Neuronal stem cell (in vitro differentiated cells): ENCODE measurements at places on chromosomes 5 and 9.
A peak's percentile ranks its signal among the peaks of the same experiment; 100 is the strongest.

DNA sequence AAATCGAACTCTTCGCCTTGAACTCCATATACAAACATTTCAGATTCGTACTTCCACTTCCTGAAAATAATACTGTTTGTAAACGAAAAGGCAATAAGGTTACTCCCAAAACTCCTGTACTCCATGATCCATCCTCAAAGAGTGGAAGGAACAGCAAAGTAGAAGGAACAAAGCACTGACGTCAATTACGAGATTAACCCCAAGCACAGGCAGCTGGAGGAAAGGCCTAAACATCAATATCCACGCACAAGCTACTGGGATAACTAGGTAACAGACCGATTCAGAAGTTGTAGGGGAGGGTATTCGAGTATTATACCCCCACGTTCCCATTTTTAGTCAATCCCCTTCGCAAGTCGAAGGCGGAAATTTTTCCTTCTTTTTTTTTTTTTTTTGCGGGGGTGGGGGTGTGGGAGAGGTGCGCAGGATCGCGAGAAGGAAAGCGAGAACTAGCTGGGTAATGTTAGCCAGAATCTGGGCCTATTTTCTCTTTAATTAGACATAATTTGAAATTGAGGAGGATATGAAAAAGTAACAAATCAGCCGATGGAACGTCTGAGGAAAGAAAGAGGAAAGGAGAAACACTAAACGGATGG is 909 bp downstream of the AFF4 start:
- H3K27ac ChIP-seq: peak overlapping the region; percentile 86
- DNase-seq: peak; percentile 56
- H3K4me3 ChIP-seq: peak overlapping the region; percentile 99
- H3K27me3 ChIP-seq: no peaks in the 10 kb centered on the region
- peaks cover 20% of the 10 kb centered on the region for H3K36me3 ChIP-seq
- peaks cover 3% of the 10 kb centered on the region for H3K4me1 ChIP-seq

GRCh38 chr5:138470322-138471051 is 5.2 kb downstream of the EGR1 start:
- H3K4me1 ChIP-seq: peaks cover 26% of the 10 kb centered on the region
- H3K27ac ChIP-seq: no peak overlapping the region
- peaks cover 2% of the 10 kb centered on the region for H3K27me3 ChIP-seq
- H3K36me3 ChIP-seq: peaks cover 15% of the 10 kb centered on the region

DNA sequence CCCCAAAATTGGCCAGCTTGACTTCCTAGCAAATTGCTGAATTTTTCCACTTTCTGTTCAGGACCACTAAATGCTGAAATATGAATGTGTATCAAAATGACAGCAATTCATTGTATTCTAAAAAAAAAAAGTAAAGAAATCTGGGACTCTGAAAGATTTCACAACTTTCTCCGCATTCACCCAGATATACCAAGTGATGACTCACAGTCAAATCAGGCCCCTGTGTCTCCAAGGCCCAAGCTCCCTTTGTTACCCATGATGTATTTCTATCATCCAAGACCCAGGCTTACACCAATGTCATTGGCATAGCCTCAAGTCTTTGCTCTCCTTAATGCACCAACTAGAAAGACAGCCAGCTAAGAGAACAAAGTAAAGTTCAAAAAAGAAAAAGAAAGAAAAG is 493.9 kb downstream of the NTRK2 start:
- no peaks in the 10 kb centered on the region for H3K36me3 ChIP-seq
- no peaks in the 10 kb centered on the region for H3K4me1 ChIP-seq
- no peak overlapping the region for H3K4me3 ChIP-seq
- no peak for DNase-seq

DNA sequence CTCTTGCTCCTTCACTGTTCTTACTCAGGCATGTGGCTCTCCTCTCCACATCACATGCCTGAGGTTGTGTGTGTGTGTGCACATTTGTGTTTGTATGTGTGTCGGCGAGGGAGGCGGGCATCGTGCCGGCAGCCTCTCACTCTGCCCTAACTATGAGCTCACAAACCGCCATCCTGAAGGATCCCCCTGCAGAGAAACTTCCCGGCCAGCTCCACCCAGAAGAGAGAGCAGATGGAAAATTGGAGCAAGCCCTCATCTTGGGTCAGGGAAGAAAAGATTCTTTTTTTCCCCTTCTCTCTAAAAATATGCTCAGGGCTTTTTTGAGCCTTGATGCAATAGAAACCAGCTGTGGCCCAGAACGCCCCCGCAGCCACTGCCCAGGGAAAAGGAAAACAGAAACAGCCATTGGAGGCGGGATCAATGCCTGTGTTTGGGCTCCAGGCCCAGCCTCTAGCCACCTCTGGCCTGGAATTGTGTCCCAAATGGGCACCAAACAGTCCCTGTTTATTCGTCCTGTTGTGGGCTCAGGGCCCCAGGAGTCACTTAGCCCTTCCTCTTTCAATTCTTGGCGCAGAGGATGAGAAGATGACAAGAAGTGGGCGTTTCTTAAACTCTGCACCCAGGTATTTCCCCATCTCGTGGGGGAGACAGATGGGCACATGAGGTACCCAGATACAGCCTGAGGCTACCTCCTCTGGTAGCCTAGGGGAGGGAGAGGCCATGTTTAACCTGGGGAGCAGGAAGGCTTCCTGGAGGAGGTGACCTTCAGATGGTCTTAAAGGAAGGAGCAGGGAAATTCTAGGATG is 151.5 kb downstream of the RGS3 start:
- H3K36me3 ChIP-seq: no peaks in the 10 kb centered on the region
- no peak overlapping the region for H3K4me3 ChIP-seq
- DNase-seq: no peak
- H3K27me3 ChIP-seq: no peaks in the 10 kb centered on the region
- H3K27ac ChIP-seq: no peak overlapping the region

DNA sequence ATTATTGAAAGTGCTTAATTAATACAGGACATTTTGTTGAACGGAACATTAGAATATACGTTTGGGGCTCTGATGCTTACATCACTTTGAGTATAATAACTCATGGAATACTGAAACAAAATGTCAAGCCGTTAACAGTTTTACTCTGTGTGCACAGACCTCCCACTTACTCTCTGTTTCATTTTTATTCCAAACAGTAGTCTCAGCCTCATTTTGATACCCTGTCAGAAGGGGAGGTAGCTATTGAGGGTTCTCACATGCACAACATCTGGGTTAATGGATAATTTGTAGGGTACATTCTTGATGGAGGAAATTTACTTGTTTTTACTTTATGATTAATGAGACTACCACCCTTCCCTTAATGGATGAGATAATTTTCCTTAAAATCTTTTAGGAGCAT is 59.0 kb downstream of the SCAMP1 start:
- no peaks in the 10 kb centered on the region for H3K36me3 ChIP-seq
- no peak for DNase-seq
- no peak overlapping the region for H3K4me3 ChIP-seq
- no peaks in the 10 kb centered on the region for H3K4me1 ChIP-seq
- no peaks in the 10 kb centered on the region for H3K27me3 ChIP-seq
- no peak overlapping the region for H3K27ac ChIP-seq

GRCh38 chr5:52356311-52356918 is 431.3 kb upstream of the ITGA1 start:
- H3K4me1 ChIP-seq: no peaks in the 10 kb centered on the region
- H3K27me3 ChIP-seq: no peaks in the 10 kb centered on the region
- H3K4me3 ChIP-seq: no peak overlapping the region
- no peak overlapping the region for H3K27ac ChIP-seq
- DNase-seq: no peak
- no peaks in the 10 kb centered on the region for H3K36me3 ChIP-seq

GRCh38 chr5:95087816-95088317 is 197.0 kb downstream of the MCTP1 start:
- H3K36me3 ChIP-seq: no peaks in the 10 kb centered on the region
- H3K4me1 ChIP-seq: no peaks in the 10 kb centered on the region
- no peak overlapping the region for H3K27ac ChIP-seq

GRCh38 chr5:5313101-5313635 is 109.3 kb upstream of the ICE1 start:
- no peak for DNase-seq
- H3K36me3 ChIP-seq: no peaks in the 10 kb centered on the region
- no peak overlapping the region for H3K4me3 ChIP-seq
- peaks cover 8% of the 10 kb centered on the region for H3K4me1 ChIP-seq
- H3K27me3 ChIP-seq: no peaks in the 10 kb centered on the region

GRCh38 chr5:163943546-163943945 is 438.1 kb downstream of the MAT2B start:
- no peaks in the 10 kb centered on the region for H3K36me3 ChIP-seq
- no peaks in the 10 kb centered on the region for H3K4me1 ChIP-seq
- no peaks in the 10 kb centered on the region for H3K27me3 ChIP-seq
- no peak for DNase-seq
- H3K27ac ChIP-seq: no peak overlapping the region
- H3K4me3 ChIP-seq: no peak overlapping the region

GRCh38 chr5:78562714-78563330 is 85.8 kb downstream of the LHFPL2 start:
- no peaks in the 10 kb centered on the region for H3K27me3 ChIP-seq
- no peak overlapping the region for H3K4me3 ChIP-seq
- peaks cover 11% of the 10 kb centered on the region for H3K36me3 ChIP-seq
- peaks cover 2% of the 10 kb centered on the region for H3K4me1 ChIP-seq
- no peak overlapping the region for H3K27ac ChIP-seq

DNA sequence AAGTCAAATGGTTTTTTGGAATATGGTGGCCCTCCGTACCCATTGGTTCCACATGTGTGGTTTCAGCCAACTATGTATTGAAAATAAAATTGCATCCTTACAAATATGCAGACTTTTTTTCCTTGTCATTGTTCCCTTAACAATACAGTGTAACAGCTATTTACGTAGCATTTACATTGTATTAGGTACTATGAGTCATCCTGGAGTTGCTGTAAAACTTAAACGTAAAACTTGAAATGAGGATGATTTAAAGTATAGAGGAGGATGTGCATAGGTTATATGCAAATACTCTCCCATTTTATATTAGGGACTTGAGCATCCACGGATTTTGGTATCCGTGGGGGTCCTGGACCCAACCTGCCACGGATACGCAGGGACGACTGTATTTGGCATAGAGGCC is 16.3 kb downstream of the SDHA start:
- no peaks in the 10 kb centered on the region for H3K4me1 ChIP-seq
- no peak overlapping the region for H3K27ac ChIP-seq
- DNase-seq: no peak
- H3K36me3 ChIP-seq: peaks cover 33% of the 10 kb centered on the region

DNA sequence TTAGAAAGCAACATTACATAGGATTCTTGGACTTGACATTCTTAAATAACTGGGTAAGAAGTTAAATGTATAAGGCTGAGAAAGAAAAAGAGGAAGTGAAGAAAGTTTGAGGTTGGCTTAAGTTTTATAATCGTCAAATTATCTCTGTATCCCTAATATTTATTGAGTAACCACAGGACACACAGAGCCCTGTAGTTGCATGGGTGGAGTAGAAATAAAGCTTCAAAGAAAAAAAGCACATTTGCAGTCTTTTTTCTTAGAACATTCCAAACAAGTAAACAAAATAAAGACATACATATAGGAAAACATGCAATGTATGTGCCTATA is 137.0 kb downstream of the CCDC192 start:
- peaks cover 8% of the 10 kb centered on the region for H3K4me1 ChIP-seq
- no peak for DNase-seq
- no peaks in the 10 kb centered on the region for H3K36me3 ChIP-seq
- H3K27me3 ChIP-seq: no peaks in the 10 kb centered on the region
- H3K4me3 ChIP-seq: no peak overlapping the region

GRCh38 chr9:33155393-33155792 is 11.7 kb downstream of the B4GALT1 start:
- no peaks in the 10 kb centered on the region for H3K27me3 ChIP-seq
- no peaks in the 10 kb centered on the region for H3K36me3 ChIP-seq
- DNase-seq: no peak

DNA sequence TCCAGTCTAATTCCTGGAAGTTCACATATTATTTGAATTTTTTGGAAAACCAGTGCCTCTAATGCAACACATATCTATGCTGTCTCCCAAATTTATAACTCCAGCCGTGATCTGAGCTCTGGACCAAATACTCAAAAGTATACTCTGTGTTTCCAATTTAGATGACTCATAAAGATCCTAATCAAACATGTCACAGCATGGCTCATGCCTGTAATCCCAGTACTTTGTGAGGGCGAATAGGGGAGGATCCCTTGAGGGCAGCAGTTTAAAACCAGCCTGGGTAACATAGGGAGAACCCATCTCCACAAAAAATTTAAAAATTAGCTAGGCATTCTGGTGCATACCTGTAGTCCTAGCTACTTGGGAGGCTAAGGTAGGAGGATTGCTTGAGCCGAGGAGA is 388.0 kb downstream of the CDH12 start:
- H3K36me3 ChIP-seq: no peaks in the 10 kb centered on the region
- H3K4me3 ChIP-seq: no peak overlapping the region
- no peaks in the 10 kb centered on the region for H3K4me1 ChIP-seq
- H3K27ac ChIP-seq: no peak overlapping the region
- DNase-seq: no peak
- H3K27me3 ChIP-seq: no peaks in the 10 kb centered on the region

GRCh38 chr5:76691467-76692273 is 24.3 kb upstream of the F2R start:
- peaks cover 5% of the 10 kb centered on the region for H3K4me1 ChIP-seq
- H3K4me3 ChIP-seq: no peak overlapping the region
- peaks cover 52% of the 10 kb centered on the region for H3K36me3 ChIP-seq
- DNase-seq: no peak

DNA sequence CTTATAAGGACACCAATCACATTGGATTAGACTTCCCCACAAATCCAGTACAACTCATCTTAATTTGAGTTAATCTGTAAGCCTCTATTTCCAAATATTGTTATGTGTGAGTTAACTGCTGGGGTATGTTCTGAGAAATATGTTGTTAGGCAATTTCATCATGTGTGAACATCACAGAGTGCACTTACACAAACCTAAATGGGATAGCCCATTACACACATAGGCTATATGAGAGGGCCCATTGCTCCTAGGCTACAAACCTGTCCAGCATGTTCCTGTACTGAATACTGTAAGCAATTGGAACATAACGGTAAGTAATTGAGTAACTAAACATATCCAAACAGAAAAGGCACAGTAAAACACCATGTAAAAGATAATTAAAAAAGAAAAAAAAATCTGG is 19.1 kb upstream of the ARSI start:
- H3K4me3 ChIP-seq: no peak overlapping the region
- no peaks in the 10 kb centered on the region for H3K36me3 ChIP-seq
- DNase-seq: no peak
- peaks cover 36% of the 10 kb centered on the region for H3K4me1 ChIP-seq

GRCh38 chr9:70811638-70812037 is 309.8 kb downstream of the TRPM3 start:
- H3K36me3 ChIP-seq: no peaks in the 10 kb centered on the region
- no peaks in the 10 kb centered on the region for H3K4me1 ChIP-seq
- no peak for DNase-seq
- no peak overlapping the region for H3K4me3 ChIP-seq
- no peaks in the 10 kb centered on the region for H3K27me3 ChIP-seq
- H3K27ac ChIP-seq: no peak overlapping the region

- DNase-seq: no peak
- H3K27ac ChIP-seq: no peak overlapping the region
- no peaks in the 10 kb centered on the region for H3K4me1 ChIP-seq
- peaks cover 4% of the 10 kb centered on the region for H3K27me3 ChIP-seq
- no peaks in the 10 kb centered on the region for H3K36me3 ChIP-seq
These were observed 38.3 kb downstream of the RFK start for GRCh38 chr9:76355886-76356285.
